ENCODE measurements at places on chromosomes 1 and 21.
A peak's percentile ranks its signal among the peaks of the same experiment; 100 is the strongest.

DNA sequence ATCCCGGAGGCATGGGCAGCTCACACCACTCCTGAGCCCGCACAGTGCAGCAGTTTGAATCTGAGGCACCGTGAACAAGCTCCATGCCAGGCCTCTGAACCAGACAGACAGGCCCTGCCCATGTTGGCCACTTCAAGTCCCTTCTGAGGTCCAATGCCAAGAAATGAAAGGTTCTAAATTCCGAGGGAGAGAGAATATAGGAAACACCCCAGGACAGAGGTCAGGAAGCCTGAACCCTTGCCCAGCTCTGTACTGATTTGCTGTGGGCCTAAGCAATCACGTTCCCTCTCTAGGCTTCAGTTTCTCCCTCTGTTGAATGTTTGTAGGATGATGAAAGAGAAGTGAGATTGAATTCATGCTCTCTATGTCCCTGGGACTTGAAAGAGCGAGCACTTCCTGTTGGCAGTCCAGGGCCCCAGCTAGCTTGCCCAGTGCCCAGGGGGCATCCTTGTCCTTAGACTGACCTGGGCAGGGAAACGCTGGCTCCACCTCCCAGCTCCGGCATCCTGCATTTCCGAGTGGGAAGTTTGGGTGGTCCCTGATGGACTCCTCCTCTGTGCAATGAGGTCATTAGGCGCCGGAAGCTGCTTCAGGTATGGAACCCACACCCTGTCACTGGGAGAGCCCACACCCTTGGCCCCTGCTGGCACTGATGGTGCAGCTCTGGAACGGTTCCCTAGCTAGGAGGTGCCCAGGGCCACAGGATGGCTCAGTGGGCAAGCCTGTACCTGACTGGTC is 242.4 kb upstream of the TMEM51 start:
- no peak overlapping the region for H3K27ac ChIP-seq
- no peak overlapping the region for H3K4me3 ChIP-seq
- H3K36me3 ChIP-seq: no peaks in the 10 kb centered on the region
- DNase-seq: no peak

GRCh38 chr1:230170153-230170547 is 103.1 kb downstream of the GALNT2 start:
- peaks cover 28% of the 10 kb centered on the region for H3K4me1 ChIP-seq
- H3K36me3 ChIP-seq: no peaks in the 10 kb centered on the region
- DNase-seq: no peak
- no peak overlapping the region for H3K4me3 ChIP-seq
- no peak overlapping the region for H3K27ac ChIP-seq
- no peaks in the 10 kb centered on the region for H3K27me3 ChIP-seq

GRCh38 chr1:172790245-172790644 is 131.3 kb downstream of the FASLG start:
- no peaks in the 10 kb centered on the region for H3K36me3 ChIP-seq
- H3K27me3 ChIP-seq: no peaks in the 10 kb centered on the region
- DNase-seq: no peak

DNA sequence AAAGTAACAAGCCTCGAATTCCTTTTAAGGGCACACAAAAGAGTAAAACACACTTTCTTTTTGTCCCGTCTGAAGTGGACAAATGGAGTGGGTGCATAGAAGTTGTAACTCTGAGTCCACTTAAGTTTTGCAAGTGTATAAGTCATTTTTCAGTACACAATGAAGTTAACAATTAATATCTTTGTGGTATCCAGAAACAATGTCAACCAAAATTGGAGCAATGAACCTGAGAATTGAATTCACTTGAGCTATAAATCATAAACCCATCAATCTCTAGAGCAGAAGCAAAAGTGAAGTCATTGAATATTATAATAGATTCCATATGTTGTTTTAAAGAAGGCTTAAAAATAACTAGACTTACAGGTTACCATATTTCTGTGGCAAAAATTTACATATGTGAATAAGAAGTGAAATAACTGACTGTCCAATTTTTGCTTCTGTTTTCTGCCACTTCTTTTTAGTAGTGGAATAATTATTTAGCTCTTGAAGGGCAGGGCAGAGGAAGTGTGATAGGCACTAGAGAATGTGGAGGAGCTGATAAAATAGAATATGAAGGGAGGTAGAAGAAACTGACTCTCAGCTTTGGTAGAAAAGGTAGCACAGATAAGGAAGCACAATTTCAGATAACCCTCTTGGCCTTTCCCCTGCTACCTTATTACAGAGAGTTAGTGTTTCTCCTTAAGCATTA is 73.9 kb upstream of the RGL1 start:
- H3K27me3 ChIP-seq: no peaks in the 10 kb centered on the region
- H3K36me3 ChIP-seq: no peaks in the 10 kb centered on the region
- no peak overlapping the region for H3K4me3 ChIP-seq
- DNase-seq: no peak
- no peaks in the 10 kb centered on the region for H3K4me1 ChIP-seq

DNA sequence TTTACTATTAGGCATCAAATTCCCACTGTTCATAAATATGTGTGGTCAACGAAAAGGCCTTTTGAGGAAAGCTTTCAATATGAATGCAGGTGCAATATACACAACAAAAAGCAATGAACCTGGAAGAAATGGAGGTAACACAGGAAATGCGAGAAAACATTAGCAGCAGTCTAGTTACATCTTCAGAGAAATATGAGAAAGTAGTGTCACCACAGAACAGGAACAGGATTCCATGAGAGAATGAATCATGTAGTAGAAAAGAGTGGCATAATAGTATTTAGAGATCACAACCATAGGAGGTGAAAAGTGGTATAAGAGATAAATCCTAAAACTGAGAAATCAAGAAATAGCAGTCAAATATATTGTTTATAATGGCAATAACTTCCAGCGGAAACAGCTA is 103.7 kb downstream of the AK5 start:
- H3K4me1 ChIP-seq: no peaks in the 10 kb centered on the region
- H3K27ac ChIP-seq: no peak overlapping the region
- H3K36me3 ChIP-seq: no peaks in the 10 kb centered on the region
- no peak overlapping the region for H3K4me3 ChIP-seq
- no peaks in the 10 kb centered on the region for H3K27me3 ChIP-seq

DNA sequence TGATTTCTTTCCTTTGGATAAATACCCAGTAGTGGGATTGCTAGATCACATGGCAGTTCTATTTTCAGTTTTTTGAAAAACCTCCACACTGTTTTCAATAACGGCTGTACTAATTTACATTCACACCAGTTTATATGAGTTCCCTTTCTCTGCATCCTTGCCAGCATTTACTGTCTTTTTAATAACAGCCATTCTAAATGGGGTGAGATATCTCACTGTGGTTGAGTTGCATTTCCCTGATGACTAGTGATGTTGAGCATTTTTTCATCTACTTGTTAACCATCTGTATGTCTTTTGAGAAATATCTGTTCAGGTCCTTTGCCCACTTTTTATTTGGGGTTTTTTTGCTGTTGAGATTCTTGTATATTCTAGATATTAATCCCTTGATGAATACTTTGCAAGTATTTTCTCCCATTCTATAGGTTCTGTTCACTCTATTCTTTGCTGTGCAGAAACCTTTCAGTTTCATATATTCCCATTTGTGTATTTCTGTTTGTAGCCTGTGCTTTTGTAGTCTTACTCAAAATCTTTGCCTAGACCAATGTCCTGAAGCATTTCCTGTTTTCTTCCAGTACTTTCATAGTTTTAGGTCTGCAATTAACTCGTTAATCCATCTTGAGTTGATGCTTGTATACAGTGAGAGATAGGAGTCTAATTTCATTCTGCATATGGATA is 7.3 kb downstream of the HENMT1 start:
- DNase-seq: no peak
- H3K27me3 ChIP-seq: no peaks in the 10 kb centered on the region
- H3K4me1 ChIP-seq: no peaks in the 10 kb centered on the region
- H3K36me3 ChIP-seq: 0 out of 2 replicates have a peak, but pooled peaks cover 2% of the 10 kb centered on the region
- no peak overlapping the region for H3K27ac ChIP-seq

GRCh38 chr21:44944596-44944995 is 4.8 kb downstream of the SLX9 start:
- no peak for DNase-seq
- no peaks in the 10 kb centered on the region for H3K27me3 ChIP-seq
- H3K27ac ChIP-seq: no peak overlapping the region
- peaks cover 3% of the 10 kb centered on the region for H3K4me1 ChIP-seq

DNA sequence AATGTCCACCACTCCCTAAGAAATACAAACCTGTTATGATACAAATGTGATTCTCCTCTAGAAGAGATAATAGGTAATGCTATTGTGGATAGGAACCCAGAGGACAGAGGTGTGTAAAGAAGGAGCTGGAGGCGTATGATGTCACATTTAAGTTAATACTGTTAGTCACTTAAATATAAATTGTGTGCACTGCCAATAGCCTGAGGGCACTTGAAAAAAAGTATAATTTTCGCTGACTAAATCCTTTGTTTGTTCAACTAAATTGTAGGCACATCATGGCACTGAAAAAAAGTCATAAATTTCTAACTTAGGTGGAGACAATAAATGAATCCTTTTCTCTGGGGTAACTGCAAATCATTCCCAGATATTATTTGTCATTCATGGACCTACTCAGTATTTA is 4.4 kb downstream of the RCSD1 start:
- no peak for DNase-seq
- no peaks in the 10 kb centered on the region for H3K36me3 ChIP-seq
- no peaks in the 10 kb centered on the region for H3K27me3 ChIP-seq
- H3K27ac ChIP-seq: peak overlapping the region; percentile 83
- peaks cover 38% of the 10 kb centered on the region for H3K4me1 ChIP-seq

- no peak for DNase-seq
- no peaks in the 10 kb centered on the region for H3K4me1 ChIP-seq
- no peaks in the 10 kb centered on the region for H3K27me3 ChIP-seq
- H3K4me3 ChIP-seq: no peak overlapping the region
- no peaks in the 10 kb centered on the region for H3K36me3 ChIP-seq
- no peak overlapping the region for H3K27ac ChIP-seq
Observed at GRCh38 chr21:42392731-42393442, 3.0 kb downstream of the TMPRSS3 start.

DNA sequence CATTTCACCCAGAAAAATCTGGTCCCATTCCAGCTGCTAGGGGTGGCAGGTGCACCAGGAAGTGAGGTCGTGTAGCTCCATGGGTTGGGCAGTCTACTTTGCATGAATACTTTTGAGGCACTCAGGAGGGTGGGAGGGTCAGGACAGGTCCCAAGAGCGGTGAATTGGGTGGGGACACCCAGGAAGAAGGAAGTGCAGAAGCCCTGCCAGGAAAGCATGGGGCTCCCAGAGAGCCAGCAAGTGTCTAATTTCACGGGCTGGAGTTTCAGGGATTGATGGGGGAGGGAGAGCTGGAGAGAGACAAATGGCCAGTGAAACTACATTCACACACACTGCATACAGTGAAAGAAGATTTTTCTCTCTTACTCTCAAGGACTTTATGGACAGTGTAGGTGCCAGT is 137.8 kb downstream of the GALNT2 start:
- H3K27me3 ChIP-seq: no peaks in the 10 kb centered on the region
- peak; percentile 26 for DNase-seq
- H3K4me1 ChIP-seq: no peaks in the 10 kb centered on the region
- H3K36me3 ChIP-seq: peaks cover 6% of the 10 kb centered on the region

GRCh38 chr1:55280731-55281130 is 65.6 kb upstream of the USP24 start:
- H3K27me3 ChIP-seq: no peaks in the 10 kb centered on the region
- no peak overlapping the region for H3K4me3 ChIP-seq
- DNase-seq: no peak
- no peaks in the 10 kb centered on the region for H3K36me3 ChIP-seq
- H3K4me1 ChIP-seq: peaks cover 9% of the 10 kb centered on the region

DNA sequence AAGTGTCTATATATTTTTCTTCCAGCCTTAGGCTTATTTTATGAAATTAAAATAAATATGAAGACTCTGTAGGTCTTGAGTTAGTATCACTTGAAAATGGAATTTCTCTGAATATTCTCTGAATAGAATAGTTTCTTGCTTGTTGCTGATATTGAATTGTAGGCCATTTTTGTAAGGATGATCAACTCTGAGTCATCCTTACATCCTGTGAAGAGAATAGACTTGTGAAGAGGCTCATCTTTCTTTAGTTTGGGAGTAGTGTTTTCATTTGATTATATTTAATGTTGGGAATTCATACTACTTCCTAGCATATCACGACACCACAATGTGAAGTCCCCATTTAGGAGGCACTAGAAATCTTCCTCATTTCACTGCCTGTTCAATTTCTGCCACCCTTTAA is 27.5 kb upstream of the CD1D start:
- H3K4me3 ChIP-seq: no peak overlapping the region
- H3K27me3 ChIP-seq: peaks cover 4% of the 10 kb centered on the region
- H3K36me3 ChIP-seq: no peaks in the 10 kb centered on the region
- H3K27ac ChIP-seq: no peak overlapping the region

GRCh38 chr1:216462066-216462775 is 39.0 kb upstream of the USH2A start:
- no peak for DNase-seq
- H3K27ac ChIP-seq: no peak overlapping the region
- no peaks in the 10 kb centered on the region for H3K36me3 ChIP-seq
- H3K4me3 ChIP-seq: no peak overlapping the region
- H3K4me1 ChIP-seq: peaks cover 23% of the 10 kb centered on the region
- no peaks in the 10 kb centered on the region for H3K27me3 ChIP-seq

DNA sequence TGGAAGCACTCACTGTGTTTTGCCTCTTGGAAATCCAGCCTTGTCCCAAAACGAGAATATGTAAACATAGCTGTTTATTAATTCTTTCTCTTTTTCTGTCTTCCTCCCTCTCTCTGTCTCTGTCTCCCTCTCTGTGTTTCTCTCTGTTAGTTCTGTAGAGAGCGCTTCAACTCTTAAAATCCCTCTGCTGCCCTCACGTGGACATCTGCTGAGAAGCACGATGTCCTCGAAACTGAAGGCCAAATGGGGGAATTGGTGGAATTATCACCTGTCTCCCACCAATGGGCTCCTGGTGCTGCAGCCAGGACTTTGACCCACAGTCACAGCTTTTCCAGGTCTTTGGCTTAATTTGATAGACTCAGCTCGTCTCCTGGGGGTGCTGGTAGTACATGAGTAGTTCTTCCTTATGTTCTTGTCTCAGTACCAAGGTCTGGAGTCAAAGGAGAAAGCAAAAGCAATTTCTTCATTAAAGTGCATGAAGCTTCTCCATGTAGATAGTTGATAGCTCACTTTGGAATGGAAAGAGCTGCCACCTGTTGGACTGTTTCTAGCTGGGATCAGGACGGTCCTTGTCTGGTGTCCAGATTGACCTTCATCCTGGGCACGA is 5.5 kb upstream of the GBP6 start:
- DNase-seq: peak; percentile 75
- H3K27me3 ChIP-seq: peaks cover 8% of the 10 kb centered on the region
- H3K27ac ChIP-seq: no peak overlapping the region
- H3K4me3 ChIP-seq: no peak overlapping the region
- H3K36me3 ChIP-seq: no peaks in the 10 kb centered on the region
- no peaks in the 10 kb centered on the region for H3K4me1 ChIP-seq

DNA sequence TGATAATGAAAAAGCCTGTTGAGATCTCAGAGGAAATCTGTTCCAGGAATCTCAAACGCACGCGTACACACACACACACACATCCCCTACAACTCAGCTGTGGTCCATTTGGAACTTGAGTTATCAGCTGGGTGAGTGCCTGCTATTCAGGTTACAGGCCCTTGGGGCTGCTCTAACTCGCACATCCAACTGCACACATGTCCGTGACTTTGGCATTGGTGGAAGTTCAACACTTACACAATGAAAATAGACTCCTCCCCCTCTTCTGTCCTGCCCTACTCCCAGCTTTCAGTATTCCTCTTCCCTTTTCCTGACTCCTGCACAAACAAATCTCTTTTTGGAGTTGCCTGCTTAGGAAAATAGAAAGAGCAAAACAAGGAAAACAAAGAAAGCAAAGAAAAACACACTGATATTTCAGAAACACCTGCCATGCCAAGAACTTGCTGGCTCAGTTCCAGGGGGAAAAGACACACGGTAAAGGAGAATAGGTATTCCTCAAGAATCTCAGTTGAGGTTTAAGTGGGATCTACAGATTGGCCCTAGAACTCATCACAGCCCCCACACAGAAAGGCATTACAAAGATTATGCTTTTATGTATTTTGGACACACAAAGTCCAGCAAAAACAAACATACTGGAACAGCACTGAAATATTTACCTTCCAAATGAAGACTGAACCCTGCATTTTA is 140.9 kb downstream of the TGFBR3 start:
- H3K27me3 ChIP-seq: no peaks in the 10 kb centered on the region
- no peak for DNase-seq
- H3K36me3 ChIP-seq: no peaks in the 10 kb centered on the region
